ENCODE measurements at places on chromosomes 11 and 22.

DNA sequence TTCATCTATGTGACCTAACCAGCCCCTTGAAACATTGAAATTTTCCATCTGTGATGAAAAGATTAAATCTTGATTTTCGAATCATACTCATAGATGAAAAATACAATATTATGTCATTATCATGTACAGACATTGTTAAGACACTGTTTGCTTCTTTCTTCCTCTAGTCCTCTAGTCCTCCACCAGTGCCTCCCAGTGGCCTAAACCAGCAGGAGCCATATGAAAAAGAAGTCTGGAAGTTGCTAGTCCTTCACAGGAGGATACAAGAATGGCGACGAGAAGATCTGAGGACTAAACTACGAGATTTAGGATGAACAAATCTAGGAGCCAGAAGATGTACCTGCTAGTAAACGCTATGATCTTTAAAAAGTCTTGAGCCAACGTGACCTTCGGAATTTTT, 134.1 kb downstream of the SLC17A6 start:
- no peak for DNase-seq

DNA sequence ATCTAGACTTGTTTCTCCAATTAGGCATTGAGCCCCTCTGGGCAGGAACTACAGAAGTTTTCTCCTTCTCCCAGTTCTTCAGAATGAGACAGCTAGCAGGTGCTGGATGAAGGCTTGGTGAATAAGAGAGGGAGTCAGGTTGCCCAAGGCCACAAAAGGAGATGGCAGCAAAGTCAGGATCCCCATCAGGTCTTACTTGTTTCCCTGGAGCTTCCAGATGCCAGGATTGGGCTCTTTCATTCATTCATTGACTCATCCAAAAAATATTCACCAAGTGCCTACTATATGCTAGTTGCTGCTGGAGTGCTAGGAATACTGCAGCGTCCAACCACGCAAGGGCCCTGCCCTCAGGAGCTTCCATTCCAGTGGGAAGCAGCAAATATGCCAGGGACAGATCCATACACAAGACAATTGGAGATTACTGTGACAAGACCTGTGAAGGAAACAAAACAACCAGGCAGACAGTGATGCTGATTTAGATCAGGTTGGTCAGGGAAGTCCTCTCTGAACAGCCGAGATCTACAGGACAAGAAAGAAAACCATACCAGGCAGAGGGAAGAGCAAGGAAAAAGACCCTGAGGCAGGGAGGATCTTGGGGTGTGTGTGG, 24.6 kb upstream of the LMO1 start:
- DNase-seq: no peak

DNA sequence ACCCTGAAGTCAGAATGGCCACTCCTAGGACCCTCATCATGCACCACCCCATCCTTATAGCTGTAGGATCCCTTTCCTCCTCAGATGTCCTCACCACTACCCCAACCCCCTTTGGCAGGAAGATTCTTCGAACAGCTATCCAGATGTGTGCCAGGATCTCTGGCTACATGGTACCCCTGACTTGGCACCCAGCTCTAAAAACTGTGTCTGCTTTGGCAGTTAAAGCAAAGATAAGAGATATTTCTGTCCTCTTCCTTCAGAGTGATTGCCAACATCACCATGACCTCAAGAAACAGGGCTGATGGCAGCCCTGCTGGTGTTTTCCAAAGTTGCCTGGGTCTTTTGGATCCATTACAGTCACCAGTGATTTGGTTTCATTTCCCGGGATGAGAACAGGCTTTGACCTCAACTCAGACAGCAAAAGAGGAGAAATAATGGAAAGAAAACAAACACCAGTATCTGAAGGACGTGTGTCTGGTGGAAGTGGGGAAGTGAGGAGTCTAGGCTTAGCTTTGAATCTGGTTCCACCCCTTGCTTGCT, 4.3 kb upstream of the NRIP3 start:
- no peak for DNase-seq

GRCh38 chr22:50734986-50735738, 2.8 kb upstream of the ACR start:
- DNase-seq: no peak
